ENCODE measurements at places on chromosomes 7 and 10.

DNA sequence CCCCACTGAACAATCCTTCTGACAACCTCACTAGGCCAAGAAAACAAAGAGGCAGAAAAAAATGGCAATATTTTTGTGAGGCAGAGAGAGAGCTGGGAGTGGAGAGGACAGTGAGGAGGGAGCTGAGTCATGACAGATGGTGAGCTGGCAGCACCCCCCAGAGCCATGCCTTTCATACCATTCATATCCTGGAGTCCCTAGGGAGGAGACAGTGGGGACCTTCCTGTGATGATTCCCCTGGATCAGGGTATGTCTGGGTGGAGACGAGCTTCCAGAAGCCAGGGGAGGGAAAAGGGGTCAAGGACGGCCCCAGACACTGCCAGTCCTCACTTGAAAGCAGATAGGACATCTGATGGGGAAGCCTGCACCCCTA is 160.5 kb downstream of the ADAM12 start:
- no peak for DNase-seq

DNA sequence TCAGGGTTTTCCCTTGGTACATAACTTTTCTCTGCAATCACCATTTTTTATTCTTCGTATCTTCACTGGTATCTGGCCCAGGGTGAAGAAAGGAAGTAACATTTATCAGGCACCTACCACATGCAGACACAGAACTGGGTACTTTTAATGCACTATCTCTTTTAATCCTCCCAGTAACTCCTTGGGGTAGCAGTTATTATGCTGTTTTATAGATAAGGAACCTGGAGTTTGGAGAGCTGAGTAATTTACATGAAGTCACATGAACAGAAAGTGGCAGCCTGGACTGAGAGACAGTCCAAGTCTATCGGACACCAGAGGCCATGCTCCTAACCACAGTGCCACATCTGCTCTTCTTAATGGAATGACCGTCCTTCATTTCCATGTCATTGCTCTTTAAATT is 117.1 kb upstream of the PODXL start:
- DNase-seq, result no peak

- DNase-seq, result no peak
Observed at GRCh38 chr10:33883881-33884280, 549.4 kb upstream of the NRP1 start.

DNA sequence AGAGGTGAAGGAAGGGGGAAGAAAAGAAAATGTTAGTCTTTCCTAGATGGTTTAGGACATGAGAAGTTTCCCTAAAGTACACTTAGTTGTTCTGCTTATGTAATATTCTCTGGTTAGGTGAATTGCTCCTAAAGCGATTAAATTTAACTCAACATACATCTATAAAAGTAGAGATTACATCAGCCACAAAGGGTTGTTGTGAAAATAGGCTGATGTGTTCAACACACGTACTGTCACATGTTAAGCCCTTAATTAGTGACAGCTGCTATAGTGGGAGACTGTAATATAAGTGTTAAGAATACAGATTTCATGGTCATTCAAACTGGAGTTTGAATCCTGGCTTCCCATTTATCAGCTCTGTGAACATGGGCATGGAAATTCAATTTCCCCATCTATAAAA is 12.8 kb downstream of the HECTD2 start:
- no peak for DNase-seq

- DNase-seq, result no peak
Observed at GRCh38 chr7:33262476-33262875, 133.1 kb downstream of the BBS9 start.

DNA sequence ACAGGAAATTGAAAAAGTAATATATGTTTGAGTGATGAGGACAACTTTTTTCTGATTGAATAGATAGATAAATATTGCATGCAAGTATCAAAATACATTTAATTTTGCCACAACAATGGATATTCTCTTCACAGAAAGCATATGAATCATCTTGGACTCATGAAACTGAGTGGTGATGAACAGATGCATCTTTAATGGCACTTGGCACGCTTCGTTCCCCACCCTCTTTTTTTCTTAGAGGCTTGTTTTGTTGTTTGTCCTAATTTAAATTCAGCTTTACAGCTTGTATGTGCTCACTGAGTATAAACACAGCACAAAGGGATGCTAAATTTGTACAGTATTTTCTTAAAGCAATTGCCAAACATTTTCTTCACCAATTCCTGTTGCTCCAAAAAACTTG is 145.0 kb upstream of the YAE1 start:
- no peak for DNase-seq

GRCh38 chr10:104077663-104078151 is 8.0 kb downstream of the COL17A1 start:
- DNase-seq, result no peak

GRCh38 chr7:134037991-134038390 is 89.1 kb upstream of the LRGUK start:
- DNase-seq, result no peak

- DNase-seq, result no peak
Observed at GRCh38 chr10:70053218-70053840, 683 bp downstream of the MACROH2A2 start.

GRCh38 chr10:110655320-110655719 is 11.2 kb downstream of the RBM20 start:
- DNase-seq, result no peak

DNA sequence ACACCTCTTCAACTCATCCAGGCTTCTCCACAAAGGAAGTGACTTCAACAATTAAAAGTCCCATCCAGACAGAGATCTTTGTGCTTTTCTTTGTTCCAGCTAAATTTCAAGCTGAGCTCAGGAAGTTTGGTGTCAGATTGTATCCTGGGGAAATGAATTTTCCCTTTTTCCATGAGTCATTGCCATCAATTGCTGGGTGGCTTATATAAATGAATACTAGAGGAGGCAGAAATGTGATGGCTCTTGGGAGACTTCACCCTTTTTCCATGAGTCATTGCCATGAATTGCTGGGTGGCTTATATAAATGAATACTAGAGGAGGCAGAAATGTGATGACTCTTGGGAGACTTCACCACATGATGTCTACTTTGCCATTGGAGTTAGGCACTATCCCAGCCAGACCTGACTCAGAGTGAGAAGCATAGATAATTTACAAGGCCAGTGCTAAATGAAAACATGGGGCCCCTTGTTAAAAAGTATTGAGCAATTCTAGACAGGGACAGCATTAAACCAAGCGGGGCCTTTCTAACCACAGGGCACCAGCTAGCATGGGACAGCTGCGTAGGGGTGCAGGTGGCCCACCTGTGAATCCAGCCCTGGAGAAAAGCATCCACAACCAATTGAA is 339.2 kb upstream of the PODXL start:
- DNase-seq, result no peak

Measured in CD8-positive, alpha-beta memory T cell (primary cell).